ENCODE measurements at places on chromosomes 6 and 20. TPM values are rescaled to one million over a fixed set of nuclear protein-coding genes. Genes with fewer than 3 reads are reported as not detected.
A peak's percentile ranks its signal among the peaks of the same experiment; 100 is the strongest.

DNA sequence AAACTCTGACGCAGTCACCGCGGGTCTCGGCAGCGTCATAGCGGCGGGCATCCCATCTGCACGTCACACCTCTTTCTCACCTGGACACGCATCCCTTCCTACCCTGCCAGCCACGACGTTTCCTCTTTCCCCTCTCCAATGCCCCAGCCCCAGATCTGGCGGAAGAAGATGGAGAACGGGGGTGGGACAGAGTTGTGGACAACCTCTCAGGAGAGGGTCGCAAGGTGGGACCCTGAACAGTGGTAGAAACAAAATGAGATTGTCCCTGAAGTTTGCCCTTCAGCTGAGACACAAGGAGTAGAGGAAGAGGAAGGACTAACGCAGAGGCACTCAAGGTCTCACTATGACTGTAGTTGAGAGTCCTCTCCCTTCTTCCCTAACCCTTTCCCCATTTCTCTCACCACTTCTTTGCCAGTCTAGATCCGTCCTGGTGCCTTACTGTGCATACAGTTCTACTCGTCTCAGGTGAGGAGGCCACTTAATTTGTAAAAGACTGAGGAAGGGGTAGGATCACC lies 562 bp downstream of the TRIM39 start:
- no peak for DNase-seq

- peak; percentile 62 for DNase-seq
These were observed 2.7 kb downstream of the TEAD3 start for GRCh38 chr6:35494161-35494563.

DNA sequence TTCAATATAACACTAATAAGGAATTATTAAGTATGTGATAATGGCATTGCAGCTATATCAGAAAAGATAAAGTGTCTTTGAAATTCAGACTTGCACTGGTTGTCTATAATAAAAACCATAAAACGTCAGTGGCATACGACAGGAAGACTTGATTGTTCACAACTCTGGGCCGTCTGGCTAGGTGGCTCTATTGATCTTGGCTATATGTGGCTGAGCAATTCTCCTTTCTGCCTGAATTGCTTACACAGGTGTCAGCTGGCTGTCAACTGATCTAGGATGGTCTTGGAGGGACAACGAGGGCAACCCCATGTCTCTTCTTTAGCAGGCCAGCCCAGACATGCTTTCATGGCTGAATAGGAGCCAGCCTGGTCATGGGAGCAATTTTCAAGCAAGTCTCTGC lies 359.1 kb downstream of the QKI start:
- DNase-seq = no peak

DNA sequence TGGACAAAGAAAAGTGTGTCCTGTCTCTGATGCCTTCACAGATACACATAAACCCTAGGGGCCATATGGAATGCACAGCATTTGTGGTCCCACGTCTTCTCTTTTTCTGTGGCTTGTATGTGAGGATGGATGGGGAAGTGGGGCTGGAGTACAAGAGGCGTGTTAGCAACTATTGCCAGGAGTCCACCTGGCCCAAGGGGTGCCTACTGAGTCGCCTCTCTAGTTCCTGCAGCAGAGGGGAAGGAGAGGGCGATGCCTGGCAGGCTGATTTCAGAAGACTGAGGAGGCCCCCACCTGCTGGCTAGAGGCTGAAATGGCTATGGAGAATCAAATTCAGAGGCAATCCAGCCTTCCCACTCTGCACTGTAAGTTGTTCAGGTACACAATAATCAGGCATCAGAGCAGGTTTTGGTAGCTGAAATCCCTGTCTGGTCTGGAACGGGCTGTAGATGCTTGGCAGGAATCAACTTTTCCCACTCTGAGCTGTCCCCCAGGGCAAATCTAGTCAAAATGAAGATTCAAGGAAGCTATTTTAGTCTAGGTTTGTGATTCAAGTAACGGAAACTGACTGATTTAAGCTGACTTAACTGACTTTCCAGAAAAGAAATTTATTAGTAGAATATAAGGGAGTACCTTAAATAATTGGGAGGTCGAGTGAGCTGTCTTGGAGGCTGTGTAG lies 14.9 kb upstream of the PPARD start:
- peak; percentile 92 for DNase-seq

GRCh38 chr6:166003569-166003968 lies 164.1 kb downstream of the TBXT start:
- DNase-seq = peak; percentile 26

- no peak for DNase-seq
These were observed 119.9 kb downstream of the ZMYND8 start for GRCh38 chr20:47236639-47236900.

- DNase-seq = peak; percentile 61
These were observed 1.1 kb upstream of the MYB start for GRCh38 chr6:135179920-135180541.

DNA sequence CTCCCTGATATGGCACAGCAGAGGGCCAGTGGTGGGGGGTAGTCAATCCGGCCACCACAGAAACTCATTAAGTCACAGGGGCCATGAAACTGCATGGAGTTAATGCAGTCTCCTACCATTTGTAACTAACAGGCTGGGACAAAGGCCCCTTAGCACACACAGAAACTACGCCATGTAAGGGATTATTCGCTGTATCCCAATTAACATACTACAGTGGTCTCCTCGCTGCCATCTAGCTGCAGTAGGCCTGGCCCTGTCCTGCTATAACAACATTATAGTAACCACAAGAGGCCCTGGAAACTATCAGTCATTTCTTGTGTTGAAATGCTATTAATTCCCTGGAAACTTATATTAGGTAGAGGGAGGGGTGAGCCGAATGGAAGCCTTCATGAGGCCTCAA lies 72.3 kb upstream of the CCN2 start:
- DNase-seq = no peak

- DNase-seq = no peak
These were observed 85.8 kb downstream of the GMPR start for GRCh38 chr6:16324184-16324583.

- no peak for DNase-seq
These were observed 128.7 kb downstream of the EYA4 start for GRCh38 chr6:133369773-133370272.

GRCh38 chr6:139370999-139371345 lies 3.5 kb downstream of the CITED2 start:
- DNase-seq = no peak

GRCh38 chr6:101443315-101443714 lies 49.8 kb downstream of the GRIK2 start:
- DNase-seq = no peak

- DNase-seq = no peak
These were observed 320 bp downstream of the GSTA4 start for GRCh38 chr6:52994839-52995088.

DNA sequence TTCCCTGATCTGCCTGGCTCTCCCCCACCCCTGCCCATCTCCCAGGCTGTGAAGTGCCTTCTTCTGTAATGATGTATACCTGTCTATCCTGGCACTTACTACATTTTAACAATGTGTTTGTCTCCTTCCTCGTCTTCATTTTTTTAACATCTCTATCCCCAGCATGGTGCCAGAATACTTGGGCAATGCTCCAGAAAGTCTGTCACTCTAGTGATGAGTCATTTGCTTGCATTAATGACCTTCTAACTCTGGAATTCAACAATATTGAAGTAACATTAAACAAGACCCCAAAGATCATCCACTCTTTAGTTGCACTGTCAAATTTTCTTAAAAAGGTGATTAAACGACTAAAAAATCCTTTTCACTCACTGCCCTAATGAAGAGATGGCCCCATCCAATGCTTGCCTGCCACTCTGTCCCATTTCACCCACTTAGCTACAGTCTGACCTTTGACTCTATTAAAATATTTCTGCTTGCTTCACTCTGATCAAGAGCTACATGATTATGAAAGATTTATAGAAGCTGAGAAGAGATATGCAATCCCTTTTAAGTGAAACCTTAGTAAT lies 7.7 kb upstream of the KLHL31 start:
- no peak for DNase-seq

DNA sequence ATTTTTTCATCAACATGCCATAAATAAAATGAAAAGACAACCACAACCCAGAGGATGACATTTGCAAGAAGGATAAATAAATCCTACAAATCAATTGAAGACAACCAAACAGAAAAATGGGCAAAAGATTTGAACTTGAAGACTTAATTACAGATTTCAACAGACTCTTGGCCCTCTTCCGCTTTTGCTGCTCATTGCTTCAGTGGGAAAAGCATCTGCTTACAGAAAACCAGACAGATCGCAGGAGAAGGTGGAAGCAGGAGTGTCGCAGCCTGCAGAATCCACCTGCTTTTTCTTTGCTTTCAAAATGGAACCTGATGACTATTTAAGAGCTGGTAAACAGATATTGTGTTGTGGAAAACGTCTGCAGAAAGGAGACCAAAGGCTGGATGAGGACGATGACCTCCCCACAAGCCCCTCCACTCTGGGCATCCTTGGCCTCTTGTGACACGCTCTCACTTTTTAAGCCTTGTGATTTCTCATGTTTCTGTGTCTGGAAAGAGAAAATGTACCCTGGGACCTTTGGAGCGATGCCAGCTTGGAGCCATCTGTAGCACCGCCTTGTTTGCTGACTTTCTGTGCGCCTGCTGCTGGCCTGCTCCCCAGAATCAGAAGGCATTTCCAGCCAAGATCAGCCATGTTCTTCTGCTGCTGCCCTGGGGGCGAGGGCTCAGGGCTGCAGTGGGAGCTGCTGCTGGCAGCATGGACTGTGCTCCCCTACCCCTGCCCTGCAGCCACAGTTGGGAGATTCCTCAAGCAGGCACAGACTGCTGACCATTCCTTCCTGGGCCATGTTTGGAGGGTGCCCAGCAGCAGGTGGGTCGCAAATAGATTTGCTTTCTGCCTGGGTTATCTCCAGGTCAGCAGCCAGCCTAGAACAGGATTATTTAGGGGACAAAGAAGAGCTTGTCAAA lies 3.6 kb upstream of the CSTL1 start:
- DNase-seq = no peak

DNA sequence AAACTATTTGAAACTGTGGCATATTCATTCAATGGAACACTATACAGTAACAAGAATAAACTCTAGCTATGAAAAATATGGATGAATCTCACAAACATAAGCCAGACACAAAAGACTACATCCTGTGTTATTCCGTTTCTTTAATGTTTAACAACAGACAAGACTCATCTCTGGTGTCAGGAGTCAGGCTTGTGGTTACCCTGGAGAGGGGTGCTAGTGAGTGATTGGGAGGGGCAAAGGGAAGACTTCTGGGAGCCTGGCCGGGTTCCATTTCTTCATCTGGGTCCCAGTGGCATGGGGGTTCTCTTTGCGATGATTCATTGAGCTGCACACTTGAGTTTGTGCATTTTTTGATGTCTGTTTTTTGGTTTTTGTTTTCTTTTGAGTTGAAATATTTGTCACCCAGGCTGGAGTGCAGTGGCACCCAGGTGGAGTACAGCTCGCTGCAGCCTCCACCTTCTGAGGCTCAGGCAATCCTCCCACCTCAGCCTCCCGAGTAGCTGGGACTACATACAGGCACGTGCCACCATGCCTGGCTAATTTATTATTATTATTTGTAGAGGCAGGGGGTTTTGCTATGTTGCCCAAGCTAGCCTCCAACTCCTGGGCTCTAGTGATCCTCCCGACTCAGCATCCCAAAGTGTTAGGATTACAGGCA lies 21.2 kb upstream of the TTPAL start:
- no peak for DNase-seq

DNA sequence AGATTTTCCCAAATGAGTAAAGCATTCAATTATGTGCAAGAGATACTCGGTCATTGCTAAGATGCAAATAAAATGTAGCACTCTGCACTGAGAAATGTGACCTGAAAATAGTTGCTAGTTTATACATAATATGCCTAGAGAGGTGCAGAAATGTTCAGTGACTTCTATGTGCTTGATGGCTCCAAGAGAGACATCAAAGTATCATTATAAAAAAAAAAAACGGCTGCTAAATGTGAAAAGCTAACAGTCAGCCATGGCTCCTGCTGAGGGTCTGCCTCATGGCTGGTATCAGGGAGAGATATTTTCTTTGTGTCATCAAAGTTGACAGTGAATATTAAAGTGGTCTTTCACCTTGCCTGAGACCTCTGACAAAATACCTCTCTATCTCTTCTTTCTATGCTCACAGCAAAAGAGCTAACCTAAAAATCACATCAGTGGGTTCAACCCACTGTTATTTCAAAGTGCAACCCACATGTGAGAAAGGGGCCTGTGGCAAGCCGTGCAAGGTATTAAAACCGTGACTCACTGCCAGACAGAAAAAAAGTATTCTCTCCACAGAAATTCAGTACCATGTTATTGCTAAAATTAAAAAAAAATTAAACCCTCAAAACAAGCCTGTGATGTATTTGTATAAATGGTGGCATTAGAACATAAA lies 259.0 kb downstream of the HIVEP2 start:
- DNase-seq = no peak

GRCh38 chr6:10426781-10427279 lies 12.0 kb upstream of the TFAP2A start:
- no peak for DNase-seq

SIM1 gene
- not detected for total RNA-seq

TRIM31 gene
- total RNA-seq = 0.09 TPM

ATXN1 gene
- total RNA-seq = 70.0 TPM

SESN1 gene
- 9.3 TPM for total RNA-seq

SAPCD1 gene
- total RNA-seq = 17.7 TPM

TMEM63B gene
- 17.8 TPM for total RNA-seq

MICAL1 gene
- 42.5 TPM for total RNA-seq

F13A1 gene
- not detected for total RNA-seq

Measured in activated CD4-positive, alpha-beta T cell treated with anti-CD3 and anti-CD28 coated beads, Interleukin-2, amount 10 ng/mL, durations not matched to agents 24 days and 14 days (primary cell).